ENCODE measurements at places on chromosomes 13 and 19. TPM values are rescaled to one million over a fixed set of nuclear protein-coding genes. Genes with fewer than 3 reads are reported as not detected.

The MAB21L1 gene
- total RNA-seq = 0.49 TPM

The MAMSTR gene
- 0.74 TPM for total RNA-seq

The KLK12 gene
- not detected for total RNA-seq

The FCER2 gene
- under 0.01 TPM for total RNA-seq

The TEX26 gene
- total RNA-seq = 0.74 TPM

The IQCN gene
- 0.49 TPM for total RNA-seq

The MEIOSIN gene
- total RNA-seq = not detected

The ATG4D gene
- 8.6 TPM for total RNA-seq

The KL gene
- total RNA-seq = 0.49 TPM
